ENCODE measurements at places on chromosomes 6 and 20.

- DNase-seq: peak; percentile 37
Measured at GRCh38 chr6:18277237-18278006, 13.1 kb upstream of the DEK start.

DNA sequence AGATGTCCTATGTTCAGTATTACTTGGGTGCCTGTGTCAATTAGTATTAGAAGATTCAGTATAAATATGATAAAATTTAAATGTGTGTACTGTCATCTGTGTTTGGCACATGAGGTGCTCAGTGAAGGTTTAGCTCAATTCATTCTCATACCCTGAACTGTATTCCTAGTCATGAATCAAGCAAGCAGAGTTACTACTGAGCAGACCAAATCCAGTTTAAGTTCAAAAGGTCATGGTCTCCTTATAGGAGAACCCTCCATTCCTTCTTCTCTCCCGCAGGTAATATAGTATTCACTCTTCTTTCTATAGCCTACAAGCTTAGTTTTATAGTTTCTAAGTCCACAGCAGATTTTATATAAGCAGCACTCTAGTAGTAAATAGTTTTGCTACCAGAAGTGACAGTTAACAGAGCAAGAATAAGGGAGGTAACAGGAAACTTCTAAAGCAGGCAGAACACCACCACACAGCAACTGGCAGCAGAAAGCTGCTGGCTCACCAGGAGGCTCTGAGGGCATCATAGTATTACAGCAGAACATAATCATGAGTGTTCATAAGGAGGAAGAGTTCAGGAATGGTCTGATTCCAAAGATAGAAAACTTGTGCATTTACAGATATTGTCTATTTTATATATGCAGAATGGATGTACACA, 133.2 kb downstream of the SLC16A10 start:
- no peak for DNase-seq

- DNase-seq: no peak
Measured at GRCh38 chr6:127341471-127342202, 1.8 kb downstream of the ECHDC1 start.

DNA sequence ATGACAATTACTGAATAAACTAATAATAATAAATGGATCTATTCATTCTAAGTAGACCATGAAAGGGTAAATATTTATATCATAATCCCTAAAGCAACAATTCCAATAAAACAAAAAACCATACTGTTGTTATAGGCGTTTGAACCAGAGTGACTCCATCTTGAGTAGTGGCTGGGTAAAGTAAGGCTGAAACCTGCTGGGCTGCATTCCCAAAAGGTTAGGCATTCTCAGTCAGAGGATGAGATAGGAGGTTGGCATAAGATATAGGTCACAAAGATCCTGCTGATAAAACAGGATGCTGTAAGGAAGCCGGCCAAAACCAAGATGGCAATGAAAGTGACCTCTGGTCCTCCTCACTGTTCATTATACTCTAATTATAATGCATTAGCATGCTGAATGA, 8.3 kb downstream of the OR2H1 start:
- no peak for DNase-seq

- no peak for DNase-seq
Measured at GRCh38 chr6:160048471-160048870, 73.1 kb upstream of the SLC22A1 start.

- DNase-seq: no peak
Measured at GRCh38 chr6:150840185-150840584, 25.3 kb upstream of the MTHFD1L start.

DNA sequence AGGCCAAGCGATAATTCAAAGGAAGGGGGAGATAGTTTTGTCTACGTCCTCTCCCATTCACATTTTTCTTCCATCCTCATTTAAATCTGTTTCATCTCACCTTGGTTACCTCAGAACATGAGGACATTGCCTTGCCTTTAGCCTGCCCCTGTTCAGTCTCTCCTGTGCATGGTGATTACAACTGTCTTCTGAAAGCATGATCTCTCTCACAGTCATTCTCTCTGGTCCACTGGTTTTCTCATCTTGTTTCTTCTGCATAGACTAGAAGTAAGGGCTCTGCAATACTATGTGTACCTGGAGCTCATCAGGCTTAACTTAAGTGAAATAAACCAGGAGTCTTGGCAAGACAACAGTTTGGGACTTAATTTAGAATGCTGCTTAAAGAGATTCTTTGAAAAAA, 31.4 kb downstream of the CLVS2 start:
- no peak for DNase-seq

DNA sequence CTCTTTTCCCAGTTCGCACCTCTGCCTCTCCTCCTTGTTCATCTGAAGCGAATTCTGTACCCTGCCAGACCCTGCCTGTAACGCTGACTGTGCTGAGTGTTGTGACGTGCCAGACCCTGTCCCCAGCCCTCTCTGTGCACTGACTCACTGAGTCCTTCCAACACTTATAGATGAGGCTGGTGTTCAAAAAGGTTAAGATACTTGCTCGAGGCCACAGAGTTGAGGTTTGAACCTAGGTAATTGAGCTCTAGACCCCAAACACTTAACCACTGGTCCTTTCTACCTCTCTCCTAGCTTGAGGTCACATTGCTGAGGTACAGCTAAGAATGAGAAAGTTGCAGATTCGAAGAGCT, 45.7 kb upstream of the NEDD9 start:
- DNase-seq: no peak

- no peak for DNase-seq
Measured at GRCh38 chr6:138586638-138587037, 87.3 kb upstream of the NHSL1 start.

GRCh38 chr6:190596-191395, 101.5 kb upstream of the DUSP22 start:
- no peak for DNase-seq

DNA sequence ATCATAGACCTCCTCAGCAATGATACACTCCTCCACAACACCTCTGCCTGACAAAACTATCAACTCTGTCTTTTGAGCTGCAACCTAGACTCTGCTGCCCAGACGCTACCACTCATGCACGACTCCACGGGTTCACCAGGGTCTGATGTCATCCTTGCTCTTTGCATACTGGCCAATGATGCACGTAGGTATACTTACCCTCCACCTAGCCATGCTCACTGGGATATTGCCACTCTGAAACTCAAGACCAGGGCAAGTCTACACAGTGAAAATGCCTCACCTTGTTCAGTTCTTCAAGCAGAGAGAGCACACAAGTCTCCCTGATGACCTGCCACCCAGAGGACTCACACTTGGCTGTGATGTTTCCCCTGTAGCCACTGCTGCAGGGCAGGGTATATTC, 27.7 kb downstream of the ADGRF1 start:
- DNase-seq: no peak

DNA sequence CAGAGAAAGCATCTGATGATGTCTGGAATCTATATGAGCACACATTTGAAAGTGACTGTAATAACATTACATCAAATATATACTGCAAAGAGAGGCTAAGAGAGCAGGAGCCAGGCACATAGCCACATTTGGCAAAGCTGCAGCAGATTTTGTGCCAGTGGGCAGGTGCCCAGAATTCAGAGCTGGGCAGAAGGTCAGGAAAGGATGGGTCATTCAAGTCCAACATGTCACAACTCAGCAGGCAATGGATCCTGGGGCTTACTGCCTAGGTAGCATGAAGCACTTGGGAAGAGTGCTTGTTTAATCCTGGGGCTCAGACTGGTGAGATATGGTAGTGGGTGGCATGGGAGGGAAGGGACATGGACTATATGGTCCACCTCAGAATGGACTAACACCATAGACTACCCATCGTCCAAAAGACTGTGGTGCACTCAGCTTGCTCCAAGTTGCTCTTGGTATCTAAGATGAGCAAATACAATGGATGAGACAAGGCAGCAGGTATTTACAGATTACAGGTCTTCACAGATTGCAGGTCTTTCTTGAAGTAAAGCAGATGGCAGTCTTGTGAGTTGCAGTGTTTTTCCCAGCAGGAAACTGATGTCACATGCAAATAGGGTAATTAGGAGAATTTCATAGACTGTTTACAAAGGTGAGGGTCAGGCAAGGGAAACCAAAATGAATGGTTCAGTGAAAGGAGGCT, 31.2 kb upstream of the SHLD1 start:
- DNase-seq: peak; percentile 18

- DNase-seq: no peak
Measured at GRCh38 chr6:835476-836160, 142.7 kb upstream of the EXOC2 start.

DNA sequence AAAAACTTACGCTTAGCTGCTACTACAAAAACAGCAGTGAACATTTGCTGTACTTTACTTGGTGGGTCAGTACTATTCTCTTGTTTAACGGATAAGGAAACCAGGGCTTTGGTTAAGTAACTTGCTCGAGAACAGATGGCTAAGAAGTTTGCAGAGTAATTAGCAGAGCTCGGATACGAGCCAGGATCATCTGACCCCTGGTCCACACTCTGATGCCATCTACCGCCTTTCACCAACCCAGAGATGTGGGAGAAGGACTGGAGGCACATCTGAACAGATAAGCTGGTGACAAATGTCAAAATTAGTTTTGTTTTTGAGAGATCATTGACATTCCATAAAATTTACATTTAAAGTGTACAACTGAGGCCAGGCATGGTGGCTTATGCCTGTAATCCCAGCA, 18.9 kb upstream of the RPL7L1 start:
- no peak for DNase-seq

GRCh38 chr20:43878776-43879175, 35.9 kb upstream of the TOX2 start:
- DNase-seq: no peak

- DNase-seq: no peak
Measured at GRCh38 chr20:1721687-1722512, 64.3 kb upstream of the SIRPG start.
